Stimulated activated CD8-positive, alpha-beta memory T cell treated with anti-CD3 and anti-CD28 coated beads, Interleukin-2, amount 100 ng/mL, for 1 hour (primary cell): ENCODE measurements at places on chromosomes 6 and 20.

DNA sequence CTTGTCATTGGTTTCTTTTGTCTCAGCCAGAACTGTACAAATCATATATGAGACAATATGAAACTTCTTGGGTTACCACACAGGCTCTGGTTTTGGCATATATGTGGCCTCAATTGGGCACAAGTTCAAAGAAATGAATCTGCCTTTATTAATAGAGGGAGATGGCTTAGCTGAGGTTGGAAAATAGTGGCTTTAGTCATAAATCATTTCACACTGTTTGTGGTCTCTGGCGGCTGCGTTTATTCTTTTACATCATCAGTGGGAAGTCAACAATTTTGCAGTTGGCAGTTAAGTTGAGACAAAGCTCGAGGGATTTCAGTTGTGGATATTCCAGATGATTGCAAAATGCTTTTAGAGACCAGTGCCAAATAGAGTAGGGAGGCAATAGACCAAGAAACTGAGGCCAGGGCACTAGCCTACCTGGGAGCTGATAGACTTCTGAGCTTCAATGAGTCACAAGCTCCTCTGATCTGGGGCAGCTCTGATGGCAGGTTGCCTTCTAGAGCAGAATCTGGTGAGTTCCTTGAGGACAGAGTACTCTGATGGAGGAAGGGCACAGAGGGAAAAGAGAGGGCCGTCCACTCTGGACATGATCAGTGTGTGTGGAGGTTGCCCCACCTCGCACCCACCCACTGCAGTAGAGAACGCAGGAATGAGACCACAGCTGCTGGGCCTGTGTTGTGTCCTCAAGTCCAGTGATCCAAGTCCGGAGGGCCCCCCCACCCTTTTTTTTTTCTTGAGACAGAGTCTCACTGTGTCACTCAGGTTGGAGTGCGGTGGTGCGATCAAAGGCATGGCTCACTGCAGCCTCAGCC is 73.5 kb downstream of the ARMC2 start:
- no peak for DNase-seq

DNA sequence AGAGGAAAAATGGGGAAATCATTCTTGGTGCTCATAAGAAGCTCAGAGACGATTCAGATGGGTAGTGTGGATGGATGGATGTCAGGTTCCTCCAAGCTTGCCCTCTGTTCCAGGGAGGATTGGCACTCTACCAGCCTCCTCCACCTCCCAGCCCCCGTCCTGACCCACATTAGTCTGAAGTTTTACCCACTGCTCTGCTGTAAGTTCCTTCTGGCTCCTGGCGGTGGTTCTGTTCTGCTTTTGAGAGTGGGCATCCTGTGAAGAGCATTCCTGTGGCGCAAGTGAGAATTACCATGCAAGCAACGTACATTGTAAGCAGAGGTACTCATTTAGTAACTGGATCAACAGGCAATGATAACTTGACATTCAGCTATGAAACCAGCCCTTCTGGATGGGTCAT is 103.4 kb downstream of the SYNDIG1 start:
- DNase-seq: no peak

- no peak for DNase-seq
Observed at GRCh38 chr20:44433751-44434538, 41.7 kb upstream of the TTPAL start.

- DNase-seq: no peak
Observed at GRCh38 chr6:133242637-133243585, 1.8 kb downstream of the EYA4 start.

DNA sequence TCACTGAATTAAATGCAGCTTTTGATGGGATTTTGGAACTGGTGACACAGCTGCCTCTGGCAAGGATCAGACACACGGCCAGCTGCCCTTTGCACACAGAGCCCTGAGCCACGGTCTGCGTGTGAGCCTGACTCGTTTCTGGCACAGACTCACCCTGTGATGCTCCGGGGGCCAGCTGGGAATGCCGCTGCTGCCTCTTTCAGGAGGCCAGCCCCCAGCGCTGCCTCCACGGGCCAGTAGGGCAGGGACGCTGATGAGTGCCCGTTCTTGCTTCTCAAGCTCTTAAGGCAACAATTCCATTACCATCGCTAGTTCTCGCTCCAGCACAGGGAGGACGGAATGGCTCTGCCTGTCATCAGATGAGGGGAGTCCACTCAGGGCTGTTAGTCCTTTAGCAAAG is 61.6 kb downstream of the IRF4 start:
- DNase-seq: no peak

DNA sequence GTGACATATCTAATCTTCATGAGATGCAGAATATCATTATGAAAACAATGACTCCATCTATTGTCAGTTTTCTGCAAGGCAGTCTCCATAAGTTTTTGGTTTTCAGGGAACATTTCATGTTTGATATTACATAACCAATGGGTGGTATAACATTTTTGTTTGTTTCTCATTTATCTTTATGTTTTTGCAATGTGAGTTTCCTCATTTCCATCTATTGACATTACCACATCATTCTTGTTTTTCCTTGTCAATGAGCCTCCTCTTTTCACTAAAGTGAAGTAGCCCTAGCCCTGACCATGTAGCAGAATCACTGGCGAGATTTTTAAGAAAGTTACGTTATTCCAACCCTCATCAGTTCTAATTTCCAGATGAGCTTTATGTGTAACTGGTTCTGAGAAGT is 4.4 kb downstream of the EFHC1 start:
- DNase-seq: no peak

- no peak for DNase-seq
Observed at GRCh38 chr6:83365931-83366330, 64.9 kb downstream of the ME1 start.

- DNase-seq: no peak
Observed at GRCh38 chr6:100662264-100662663, 197.5 kb upstream of the SIM1 start.

DNA sequence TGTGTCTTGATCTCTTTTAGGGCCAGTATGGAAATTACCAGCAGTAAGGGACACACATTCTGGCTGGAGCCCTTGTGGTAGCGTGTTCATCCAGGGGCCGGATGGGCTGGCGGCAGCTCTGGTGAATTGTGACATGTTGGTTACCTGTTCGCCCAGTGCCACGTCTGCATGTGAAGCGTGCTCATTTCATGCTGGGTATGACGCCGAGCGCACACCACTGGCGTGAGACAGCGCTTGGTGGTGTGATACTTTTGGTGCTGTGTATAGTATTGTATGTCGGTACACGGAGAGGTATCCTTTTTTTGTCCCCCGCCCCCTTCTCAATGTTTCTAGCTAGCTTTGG is 3.7 kb upstream of the MTG2 start:
- DNase-seq: no peak

DNA sequence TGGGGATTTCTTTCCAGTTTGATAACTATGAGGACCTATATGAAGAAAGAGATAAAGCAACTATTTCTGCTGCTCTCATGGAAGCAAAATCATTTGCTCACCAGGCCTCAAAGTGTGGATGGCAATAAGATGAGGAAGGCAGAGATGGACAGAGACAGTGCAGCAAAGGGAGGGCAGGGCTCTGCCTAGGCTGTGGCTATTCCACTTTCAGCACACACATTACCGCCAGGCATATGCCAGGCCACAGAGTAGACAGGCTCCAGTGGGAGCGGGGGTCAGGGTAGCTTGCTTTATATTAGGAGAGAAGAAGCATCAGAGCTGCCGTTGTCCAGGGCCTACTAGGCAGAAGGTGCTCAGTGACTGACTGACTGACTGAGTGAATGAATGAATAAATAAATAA is 40.9 kb downstream of the BCL2L1 start:
- no peak for DNase-seq

DNA sequence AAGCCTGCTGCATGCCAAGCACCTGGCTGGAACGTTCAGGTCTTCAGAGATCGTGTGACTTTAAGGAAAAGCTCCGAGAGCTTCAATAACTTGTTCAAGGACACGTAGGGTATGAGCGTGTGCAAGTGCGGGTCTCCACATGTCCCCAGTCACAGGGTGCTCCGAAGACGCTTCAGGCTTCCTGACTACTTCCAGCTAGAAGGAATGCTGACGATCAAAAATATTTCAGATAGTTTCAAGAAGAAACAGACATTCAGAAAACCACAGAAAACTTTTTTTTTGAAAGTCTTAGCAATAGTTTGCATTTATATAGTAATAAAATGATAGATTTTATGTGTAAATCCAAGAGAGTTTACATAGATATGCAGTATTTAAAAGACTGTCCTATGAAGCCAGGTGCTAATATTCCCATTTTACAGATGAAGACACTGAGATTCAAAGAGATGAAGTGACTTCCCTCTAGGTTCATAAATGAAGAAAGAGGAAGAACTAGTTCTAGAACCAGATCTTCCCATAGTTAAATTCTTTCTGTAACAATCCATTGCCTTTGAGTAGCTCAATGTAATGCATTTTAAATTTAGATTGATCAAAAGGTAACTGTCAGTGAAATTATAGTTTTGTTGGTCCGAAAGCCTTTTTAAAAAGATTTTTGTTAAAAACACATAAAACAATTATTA is 247.6 kb downstream of the MYLK4 start:
- no peak for DNase-seq

DNA sequence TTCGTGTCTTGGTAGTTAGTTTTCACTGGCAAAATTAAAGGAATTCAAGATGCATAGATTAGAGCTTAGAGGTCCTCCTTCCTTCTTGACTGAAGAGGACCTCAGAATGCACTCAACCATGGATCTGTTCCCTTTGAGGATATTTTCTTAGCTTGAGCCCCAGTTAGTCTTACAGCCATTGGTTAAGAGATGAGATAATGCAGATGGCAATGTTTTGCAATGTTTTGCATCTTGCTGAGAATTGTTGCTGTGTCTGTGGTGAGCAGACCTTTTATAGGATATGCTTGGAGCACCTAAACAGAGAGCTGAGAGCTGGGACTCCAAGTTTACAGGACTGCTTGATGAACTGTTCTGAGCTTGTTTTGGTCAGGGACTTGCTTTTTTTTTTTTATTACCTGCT is 107.5 kb downstream of the TMEM170B start:
- DNase-seq: no peak

DNA sequence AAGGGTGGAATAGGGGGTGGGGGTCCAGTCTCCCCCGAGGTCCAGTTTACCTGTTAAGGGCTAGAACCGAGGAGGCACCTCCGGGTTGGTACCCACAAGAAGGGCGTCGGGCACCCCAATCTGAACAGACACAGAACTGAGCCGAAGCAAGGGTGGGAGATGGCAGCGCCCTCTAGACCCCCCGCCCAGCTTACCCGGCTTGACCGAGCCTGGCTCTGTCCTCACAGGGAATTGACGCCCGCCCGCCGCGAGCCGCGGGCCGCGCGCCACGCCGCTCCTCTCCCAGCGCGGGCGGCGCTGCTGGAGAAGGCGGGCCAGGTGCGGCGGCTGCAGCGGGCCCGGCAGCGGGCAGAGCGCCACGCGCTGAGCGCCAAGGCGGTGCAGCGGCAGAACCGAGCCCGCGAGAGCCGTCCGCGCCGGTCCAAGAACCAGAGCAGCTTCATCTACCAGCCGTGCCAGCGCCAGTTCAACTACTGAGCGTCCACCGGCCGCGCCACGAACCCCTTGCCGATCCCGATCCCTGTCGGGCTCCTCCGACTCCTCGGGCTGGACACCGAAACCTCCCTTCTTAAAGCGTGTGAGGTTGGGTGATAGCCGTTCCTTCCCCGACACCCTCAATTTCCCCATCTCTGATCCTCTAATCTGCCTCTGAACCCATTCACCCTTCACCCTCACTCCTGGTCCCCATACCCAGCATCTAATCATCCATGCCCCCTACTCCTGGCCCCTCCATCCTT is 5.9 kb downstream of the TP53INP2 start:
- peak; percentile 30 for DNase-seq
